ENCODE measurements at places on chromosomes 5 and 9.

DNA sequence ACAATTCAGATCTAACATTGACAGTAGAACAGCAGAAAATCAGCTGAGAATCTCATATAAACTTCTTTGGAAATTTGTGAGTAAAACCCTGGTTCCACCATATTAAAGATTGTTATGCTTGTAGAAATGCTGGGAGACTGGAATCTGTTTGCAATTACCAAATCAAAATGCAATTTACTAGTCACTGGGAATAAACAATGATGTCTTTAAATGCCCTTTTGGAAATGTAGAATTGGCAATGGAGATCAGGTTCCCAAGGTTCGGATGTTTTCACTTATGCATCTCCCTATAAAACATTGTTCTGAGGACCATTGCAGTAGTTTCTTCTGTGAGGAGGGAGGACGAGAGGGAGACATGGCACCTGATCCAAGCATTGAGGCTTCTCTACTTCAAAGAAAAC lies 384.4 kb downstream of the TMEM167A start:
- DNase-seq: no peak

- DNase-seq: no peak
Measured at GRCh38 chr5:7886849-7887475, 18.0 kb downstream of the MTRR start.

DNA sequence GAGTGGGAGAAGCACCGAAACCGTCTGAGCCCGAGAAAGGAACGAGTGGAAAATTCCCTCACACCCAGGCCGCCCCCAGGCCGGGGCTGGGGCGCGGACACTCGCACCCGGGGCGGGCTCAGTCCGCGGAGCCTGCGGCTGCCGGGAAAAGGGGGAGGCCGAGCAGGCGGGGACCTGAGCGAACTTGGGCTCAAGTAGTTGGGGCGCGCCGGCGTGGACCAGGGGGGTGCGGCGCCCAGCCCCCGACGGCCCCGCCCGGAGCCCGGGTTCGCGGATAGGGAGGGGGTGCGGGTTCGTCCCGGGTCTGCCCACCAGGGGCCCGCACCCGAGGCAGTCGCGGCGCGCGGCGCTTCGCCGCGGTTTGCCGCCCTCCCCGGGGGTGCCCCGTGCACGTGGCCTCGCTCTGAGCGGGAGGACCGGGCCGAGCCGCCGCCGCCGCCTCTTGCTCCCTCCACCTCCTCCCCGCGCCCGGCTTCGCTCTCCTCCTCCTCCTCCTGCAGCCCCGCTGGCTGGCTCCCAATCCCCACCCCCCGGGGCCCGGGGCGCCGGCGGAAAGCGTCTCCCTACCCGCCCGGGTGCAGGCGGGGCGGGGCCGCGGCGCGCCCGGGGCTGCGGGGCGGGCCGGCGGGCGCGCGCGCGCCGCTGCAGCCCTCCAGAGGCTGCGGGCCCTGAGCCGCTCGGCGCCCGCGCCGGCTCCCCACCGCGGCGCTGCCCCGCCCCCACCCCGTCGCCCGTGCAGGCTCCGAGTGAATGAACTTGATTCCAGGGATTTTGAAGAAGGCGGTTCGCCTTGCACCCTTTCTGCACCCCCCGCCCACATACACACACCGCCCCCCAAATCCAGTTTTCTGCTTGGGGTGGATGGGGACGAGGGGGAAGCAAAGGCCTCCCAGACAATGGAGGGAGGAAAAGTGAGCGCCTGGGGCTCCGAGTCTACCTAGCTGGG lies 1.3 kb upstream of the NFIB start:
- DNase-seq: no peak

- DNase-seq: no peak
Measured at GRCh38 chr5:89844548-89844947, 565.0 kb downstream of the CETN3 start.

DNA sequence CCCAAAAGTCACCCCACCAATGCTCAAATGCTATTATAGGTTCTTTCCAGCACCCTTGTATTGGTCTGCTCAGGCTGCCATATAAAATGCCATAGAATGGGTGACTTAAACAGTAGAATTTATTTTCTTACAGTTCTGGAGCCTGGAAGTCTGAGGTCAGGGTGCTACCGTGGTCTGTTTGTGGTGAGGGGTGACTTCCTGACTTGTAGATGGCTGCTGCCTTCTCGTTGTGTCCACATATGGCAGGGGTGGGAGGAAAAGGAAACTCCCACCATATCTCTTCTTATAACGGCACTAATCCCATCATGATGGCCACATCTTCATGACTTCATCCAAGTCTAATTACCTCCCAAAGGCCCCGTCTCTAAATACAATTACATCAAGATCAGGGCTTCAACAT lies 257.8 kb upstream of the TARS1 start:
- no peak for DNase-seq

- DNase-seq: no peak
Measured at GRCh38 chr5:150394131-150394530, 18.6 kb downstream of the CD74 start.

GRCh38 chr5:138664276-138664943 lies 88.8 kb upstream of the CTNNA1 start:
- no peak for DNase-seq

- DNase-seq: no peak
Measured at GRCh38 chr9:86485359-86485758, 131.1 kb upstream of the TUT7 start.

- no peak for DNase-seq
Measured at GRCh38 chr5:143220748-143221251, 182.7 kb downstream of the NR3C1 start.
